ENCODE measurements at places on chromosomes 2 and 18.
A peak's percentile ranks its signal among the peaks of the same experiment; 100 is the strongest.

- DNase-seq, result no peak
Measured at GRCh38 chr2:109030870-109031475, 42.0 kb upstream of the EDAR start.

- DNase-seq, result peak; percentile 38
Measured at GRCh38 chr2:140122001-140122400, 1341.8 kb upstream of the NXPH2 start.

DNA sequence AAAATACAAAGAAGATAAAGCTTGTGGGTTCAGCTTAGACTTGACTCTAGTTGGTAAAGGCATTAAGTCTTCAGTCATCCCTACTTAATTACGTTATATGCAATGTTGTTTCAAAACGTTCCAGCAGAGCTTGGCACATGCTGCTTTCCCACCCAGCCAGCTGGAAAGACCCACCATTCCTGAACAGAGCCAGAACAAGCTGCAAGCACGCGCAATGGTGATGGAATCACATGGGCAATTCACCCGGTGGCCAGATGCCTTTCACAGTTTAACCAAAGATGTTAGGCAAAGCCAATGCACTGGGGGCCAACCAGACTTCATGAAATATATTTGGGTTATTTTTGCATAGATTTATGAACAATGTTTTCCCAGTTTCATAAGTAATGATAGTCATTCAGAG lies 123.4 kb upstream of the CDH20 start:
- DNase-seq, result peak; percentile 5

DNA sequence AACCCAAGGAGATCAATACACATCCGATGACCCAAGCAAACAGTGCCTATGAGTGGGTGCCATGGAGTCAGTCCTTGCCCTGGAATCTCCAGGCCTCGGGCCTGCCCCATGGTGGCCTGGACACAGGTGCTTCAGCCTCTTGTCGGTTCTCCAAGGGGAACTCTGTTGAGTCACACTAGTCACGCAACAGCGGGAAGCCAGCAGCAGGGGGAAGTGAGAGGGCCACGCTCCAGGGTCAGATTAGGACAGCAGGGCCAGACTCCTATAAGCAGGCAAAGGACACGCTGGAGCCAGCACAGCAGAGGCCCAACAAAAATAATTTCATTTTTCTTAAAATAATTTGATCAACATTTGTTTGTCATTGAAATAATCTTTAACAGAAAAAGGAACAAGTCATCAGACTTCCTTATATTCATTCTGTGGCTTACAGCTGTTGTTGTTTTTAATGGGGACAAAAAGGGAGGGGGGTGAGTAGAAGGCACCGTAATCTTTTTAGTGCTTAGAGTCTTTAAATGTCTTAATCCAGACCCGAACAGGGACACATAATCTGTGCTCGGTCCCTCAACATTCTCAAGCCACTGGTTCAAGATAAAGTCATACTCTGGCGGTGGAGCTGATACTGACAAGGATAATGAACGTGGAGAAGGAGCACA lies 16.4 kb upstream of the ARMC9 start:
- no peak for DNase-seq

GRCh38 chr18:56444201-56444600 lies 194.2 kb downstream of the TXNL1 start:
- peak; percentile 31 for DNase-seq
